KG1 (cell line): ENCODE measurements at places on chromosomes 1 and 21.

DNA sequence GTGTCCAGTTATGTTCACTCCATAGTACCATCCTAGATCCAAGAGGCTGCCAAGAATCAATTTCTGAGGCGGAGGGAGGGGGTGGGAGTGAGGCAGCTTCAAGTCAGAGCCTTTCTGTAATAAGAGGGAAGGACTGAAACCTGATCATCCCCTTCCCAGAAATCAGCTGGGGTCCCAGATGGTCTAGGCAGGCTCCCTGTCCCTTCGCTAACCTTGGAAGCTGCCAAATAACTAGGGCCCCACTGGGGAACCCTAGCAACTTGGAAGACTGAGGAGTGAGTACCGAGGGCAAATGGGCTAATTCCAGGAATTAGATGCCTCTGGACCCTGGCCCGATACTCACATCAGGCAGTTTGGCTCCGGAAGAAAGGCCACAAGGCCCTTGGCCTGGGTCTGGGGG, 113.3 kb downstream of the NAV1 start:
- DNase-seq: no peak

DNA sequence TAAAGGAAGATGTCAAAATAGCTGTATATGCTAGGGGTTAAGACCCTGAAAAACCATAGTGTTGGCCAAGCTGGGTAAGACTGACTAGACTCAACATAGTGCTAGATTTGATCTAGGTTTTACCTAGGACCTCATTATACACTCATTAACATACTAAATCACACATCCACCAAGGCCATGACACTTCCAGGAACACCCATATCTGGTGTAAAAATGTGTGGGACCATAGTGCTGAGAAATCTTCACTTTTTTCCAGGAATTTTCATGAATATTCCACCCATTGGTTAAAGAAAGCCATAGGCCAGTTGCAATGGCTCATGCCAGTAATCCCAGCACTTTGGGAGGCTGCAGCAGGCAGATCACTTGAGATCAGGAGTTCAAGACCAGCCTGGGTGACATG, 34.0 kb upstream of the ACADM start:
- DNase-seq: no peak

DNA sequence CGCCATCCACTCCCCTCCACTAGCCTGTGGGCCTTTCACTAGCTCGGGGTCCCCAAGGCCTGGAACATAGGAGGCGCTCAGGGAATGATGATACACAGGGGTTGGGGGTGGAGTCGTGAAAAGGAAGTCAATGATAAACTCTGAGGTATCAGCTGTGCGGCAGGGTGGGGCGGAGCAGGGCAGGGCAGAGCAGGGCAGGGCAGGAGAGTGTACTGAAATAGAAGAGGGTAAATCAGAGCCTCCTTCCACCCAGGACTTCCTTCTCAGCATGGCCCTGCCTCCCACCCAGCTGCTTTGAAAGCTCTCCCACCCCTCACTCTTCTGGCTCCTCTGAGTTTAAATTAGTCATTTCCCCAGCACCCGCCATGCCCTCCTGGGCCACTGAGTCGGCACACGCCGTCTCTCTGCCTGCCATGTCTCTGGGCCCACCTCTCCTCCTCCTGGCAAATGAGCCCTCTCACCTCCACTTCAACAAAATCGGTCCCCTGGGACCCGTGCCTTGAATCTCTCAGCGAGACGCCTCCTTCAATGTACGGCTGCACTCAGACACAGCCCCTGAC, 16.9 kb downstream of the CAPZB start:
- no peak for DNase-seq

DNA sequence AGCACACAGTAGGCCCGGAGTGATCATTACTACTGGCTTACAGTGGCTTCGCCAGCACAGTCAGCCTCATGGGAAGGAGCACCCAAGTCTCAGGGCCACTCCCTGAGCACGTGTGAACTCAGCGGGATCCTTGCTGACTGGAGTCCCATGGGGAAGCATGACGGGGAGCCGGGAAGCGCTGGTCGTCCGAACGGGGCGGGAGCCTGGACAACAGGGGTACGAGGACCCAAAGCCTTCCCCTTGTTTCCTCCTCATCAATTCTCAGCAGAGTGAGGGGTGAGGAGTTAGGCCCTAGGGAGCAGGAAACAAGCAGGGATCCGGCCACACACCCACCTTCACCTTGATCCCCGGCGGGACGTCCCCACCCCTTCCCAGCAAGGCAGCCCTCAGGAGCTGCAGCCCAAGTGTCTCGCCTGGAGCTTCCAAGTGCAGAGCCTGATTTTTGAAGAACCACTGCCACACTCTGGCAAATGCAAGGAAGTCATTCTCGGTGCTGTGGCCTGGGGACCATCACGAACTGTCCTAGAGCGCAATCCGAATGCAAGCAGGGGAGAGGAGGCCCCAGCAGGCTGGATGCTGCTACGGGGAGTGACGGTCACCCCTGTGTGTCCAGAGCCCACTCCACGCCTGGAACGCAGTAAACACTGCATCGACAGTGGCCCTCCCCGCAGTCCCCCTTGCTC, 35.5 kb downstream of the TOMM20 start:
- no peak for DNase-seq

DNA sequence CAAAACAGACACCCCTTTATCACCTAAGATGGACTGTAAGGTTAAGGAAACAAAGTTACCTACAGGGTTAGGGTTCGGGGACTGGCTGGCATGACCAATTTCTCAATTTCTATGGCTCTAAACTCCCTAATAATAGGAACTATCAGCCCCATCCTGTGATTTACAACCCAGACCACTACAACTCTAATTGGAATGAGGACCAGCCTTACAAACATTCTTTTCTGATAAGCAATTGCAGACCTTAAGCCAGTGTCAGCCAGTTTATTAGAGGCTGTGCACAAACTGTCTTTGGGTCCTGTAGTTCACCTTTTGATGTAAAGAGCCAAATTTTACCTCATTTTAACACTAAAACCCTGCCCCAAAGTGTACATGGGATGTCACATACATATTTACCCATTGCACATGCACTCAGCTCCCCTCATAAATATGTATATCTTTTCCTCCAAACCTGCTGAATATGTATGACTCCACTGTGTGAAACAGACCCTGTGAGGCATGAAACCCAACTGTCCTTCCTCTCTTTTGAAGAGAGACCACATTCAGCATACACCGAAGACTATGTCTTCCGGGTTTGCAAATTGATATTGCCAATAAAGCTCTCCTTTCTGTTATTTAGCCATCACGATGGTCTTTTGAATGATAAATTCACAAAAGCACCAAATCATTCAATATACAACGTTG, 7.3 kb upstream of the APP start:
- no peak for DNase-seq

- DNase-seq: no peak
Observed at GRCh38 chr1:225824533-225824941, 14.6 kb downstream of the EPHX1 start.

DNA sequence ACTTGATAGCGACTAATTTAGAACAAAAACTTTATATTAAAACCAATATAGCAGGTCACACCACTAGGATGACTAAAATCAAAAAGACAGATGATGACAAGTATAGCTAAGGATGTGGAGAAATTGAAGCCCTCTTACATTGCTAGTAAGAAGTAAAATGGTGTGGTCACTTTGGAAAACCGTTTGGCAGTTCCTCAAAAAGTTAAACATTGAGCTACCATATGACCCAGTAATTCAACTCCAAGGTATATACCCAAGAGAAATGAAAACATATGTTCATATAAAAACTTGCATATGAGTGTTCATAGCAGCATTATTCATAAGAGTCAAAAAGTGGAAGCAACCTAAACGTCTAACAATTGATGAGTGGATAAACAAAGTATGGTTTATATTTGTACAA, 13.0 kb upstream of the SERINC2 start:
- no peak for DNase-seq

GRCh38 chr1:71089536-71090270, 8.9 kb upstream of the ZRANB2 start:
- DNase-seq: no peak

GRCh38 chr1:80282536-80282935, 1276.0 kb upstream of the ADGRL4 start:
- DNase-seq: no peak

DNA sequence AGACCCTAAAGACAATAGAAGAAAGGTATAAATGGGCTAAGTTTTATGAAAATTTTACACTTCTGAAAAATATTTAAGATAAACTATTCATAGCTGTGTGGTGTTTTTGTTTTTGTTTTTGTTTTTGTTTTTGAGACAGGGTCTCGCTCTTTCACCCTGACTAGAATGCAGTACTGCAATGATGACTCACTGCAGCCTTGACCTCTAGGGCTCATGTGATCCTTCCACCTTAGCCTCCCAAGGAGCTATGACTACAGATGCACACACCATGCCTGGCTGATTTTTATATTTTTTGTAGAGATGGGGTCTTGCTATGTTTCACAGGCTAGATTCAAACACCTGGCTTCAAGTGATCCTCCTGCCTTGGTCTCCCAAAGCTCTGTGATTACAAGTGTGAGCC, 66.6 kb downstream of the PUM1 start:
- no peak for DNase-seq

- DNase-seq: no peak
Observed at GRCh38 chr1:53730224-53730865, 8.6 kb downstream of the GLIS1 start.

DNA sequence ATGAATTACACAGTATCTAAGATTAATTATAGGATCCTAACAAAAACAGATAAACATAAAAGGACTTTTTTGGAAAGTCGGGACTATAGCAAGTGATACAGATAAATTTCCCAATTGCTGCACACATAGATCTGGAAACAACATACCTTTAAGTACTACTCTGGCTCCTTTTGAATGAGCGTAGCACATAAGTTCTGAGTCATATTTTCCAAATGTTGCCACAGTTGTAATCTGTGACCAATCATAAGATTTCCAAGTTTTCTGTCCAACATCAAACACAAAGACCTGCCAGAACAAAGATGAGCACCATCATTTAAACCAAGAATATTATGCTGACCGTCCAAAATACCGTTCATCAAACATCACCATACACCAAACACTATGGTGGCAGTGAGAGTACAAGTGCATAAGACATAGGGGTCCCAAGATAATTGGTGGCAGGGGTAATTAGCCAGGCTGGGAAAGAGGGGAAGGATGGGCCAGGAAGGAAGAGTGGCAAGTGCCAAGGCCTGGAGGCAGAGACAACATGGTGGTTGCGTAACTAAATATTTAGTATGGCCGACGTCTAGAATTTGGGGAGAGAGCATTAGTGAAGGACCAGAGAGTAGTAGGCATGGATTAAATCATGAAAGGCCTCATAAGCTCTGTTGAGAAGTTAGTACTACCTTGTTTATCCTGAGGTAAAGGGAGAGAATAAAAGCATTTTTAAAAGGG, 3.6 kb downstream of the CTBS start:
- no peak for DNase-seq

- DNase-seq: no peak
Observed at GRCh38 chr1:229209816-229210215, 61.1 kb upstream of the RAB4A start.
